ENCODE measurements at places on chromosomes 7 and 10.

DNA sequence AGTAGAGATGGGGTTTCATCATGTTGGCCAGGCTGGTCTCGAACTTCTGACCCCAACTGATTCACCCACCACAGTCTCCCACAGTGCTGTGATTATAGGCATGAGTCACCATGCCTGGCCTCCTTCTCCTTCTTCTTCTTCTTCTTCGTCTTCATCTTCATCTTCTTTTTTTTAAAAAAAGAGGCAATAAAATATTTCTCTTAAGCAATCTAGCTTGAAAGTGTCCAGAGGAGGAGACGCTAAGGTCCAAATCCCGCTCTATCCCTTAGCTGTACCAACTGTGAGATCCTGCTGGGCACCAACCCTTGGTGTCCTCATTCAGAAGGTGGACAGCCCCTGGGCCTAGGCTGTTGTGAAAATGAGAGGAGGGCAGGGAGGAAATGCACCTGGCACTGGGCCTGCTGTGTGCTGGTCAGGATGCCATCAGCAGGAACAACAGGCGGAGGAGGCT lies 13.9 kb upstream of the PSAP start:
- DNase-seq: no peak

GRCh38 chr7:34675749-34676374 lies 17.8 kb downstream of the NPSR1 start:
- DNase-seq: no peak

GRCh38 chr10:130934293-130935127 lies 377.0 kb downstream of the TCERG1L start:
- no peak for DNase-seq

- DNase-seq: no peak
Measured at GRCh38 chr7:28329661-28330363, 82.5 kb upstream of the CREB5 start.

DNA sequence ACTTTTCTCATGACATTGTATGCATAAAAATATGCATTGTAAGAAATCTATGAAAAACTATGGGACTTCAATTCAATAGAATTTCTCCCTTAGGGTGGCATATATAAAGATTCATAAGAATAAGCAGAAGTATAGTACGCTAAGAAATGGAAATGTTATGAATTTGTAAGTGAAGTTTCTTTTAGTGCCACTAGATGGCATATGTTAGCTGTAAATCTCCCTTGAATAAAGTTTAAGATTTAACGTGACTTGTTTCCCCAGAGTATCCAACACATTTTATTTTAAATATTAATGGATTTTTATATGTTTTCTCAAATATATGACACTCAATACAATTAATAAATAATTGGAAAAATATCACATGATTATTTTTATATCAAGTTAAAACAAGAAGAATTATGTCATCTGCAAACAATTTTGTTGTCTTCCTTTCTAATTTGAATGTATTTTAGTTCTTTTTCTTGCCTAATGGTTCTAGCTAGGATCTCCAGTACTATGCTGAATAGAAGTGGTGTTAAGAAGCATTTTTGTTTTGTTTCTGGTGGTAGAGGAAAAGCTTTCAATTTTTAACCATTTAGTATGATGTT lies 287.2 kb downstream of the HGF start:
- no peak for DNase-seq

GRCh38 chr7:98286701-98287485 lies 5.4 kb downstream of the BRI3 start:
- no peak for DNase-seq

GRCh38 chr10:101644002-101644401 lies 51.0 kb downstream of the FBXW4 start:
- DNase-seq: no peak

DNA sequence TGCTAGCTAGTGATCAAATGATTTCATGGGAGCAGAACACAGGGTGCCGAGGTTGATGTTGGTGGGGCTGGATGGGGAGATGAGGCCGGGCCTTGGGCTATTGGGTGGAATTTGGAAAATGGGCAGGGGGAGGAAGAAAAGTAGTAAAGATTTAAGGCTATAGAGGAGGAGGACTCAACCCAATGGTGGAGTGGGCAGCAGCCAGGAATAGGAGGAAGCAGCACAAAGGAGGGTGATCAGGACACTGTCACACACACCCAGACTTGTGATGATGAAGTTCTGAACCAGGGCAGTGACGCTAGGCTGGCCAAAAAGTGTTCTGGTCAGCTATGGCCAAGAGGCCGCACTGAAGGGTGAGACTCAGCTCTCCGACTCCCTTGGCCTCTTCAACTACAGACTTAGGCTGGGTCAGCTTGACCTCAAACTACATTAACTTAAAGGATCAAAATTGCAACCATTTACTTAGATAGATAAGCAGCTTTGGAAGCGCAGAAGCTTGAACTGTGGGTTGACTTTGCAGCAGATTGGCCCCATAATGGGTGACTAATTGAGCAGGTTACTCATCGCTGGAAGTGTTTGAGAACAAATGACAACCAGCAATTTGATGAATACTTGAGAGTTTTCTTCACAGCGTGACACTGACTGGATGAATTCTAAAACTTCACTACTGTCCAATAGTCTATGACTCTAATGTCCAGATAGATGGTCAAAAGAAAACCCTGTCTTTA lies 29.4 kb upstream of the GPR26 start:
- DNase-seq: no peak

GRCh38 chr10:130179640-130180039 lies 43.4 kb downstream of the GLRX3 start:
- no peak for DNase-seq
